ENCODE measurements at places on chromosomes 7 and 10.
A peak's percentile ranks its signal among the peaks of the same experiment; 100 is the strongest.

DNA sequence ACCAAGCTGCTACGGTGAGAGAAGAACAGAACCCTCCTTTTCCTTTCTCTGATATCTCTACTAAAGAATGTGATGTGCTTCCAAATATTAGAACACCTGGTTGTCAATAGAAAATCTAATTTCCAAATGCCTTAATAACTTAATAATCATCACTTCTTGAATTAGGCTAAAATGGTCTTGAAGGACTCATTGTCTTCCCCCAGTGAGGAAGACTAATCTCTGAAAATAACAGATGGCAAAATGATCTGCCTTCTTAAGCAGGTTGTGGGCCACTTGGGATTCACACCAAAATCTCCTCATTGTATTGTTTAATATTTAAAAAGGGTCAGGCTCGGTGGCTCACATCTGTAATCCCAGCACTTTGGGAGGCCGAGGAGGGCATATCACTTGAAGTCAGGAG lies 805.9 kb upstream of the AUTS2 start:
- DNase-seq: no peak

DNA sequence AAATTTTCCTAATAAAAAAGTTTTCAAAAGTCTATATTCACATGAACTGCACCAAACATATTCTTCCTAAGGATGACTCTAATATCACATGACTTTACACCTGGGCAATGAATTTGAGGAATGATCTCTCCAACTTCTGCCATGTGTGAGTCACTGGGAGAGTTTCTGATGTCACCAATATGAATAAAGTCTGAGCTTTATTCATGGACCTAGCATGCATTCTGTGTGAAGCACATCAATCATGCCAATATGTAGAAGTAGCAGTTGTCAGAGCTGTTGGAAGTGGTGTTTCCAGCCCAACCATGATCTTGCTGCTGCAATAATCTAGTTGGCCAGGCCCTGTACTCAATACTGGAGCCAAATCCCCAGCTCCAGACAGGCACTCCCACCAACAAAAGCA lies 91.7 kb upstream of the IFRD1 start:
- no peak for DNase-seq

- no peak for DNase-seq
Measured at GRCh38 chr7:27515933-27516332, 146.8 kb downstream of the HIBADH start.

DNA sequence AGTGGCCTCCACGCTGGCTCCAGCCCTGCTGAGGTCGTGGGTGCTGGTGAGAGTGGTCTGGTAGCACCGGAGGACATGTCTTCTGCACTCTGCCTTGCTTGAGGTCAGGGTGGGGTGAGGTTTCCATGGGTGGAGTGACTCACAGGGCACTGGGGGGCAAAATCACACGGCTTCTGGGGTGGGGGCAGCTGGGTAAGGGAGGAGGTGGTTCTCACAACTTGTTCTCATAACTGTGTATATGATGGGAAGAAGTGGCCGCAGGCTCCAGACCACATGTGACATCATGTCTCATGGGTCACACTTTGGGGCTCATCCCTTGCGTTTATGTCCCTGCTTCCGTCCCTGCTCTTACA lies 884 bp upstream of the PRF1 start:
- DNase-seq: no peak

DNA sequence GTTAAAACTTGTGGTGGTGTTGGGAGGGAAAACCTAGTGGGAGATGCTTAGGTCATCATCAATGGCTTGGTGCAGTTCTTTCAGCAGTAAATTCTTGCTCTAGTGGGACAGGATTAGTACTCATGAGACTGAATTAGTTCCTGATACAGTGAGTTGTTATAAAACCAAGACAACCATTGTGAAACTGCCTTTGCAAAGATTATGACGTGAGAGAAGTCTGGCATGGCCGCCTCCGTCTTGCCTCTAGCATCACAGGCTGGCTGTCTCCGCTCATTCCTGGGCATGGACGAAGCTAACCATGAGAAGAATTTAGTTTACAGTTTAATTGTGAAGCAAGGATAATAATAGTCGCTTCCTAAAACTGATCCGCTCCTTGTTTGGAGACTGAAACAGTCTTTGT lies 186.4 kb downstream of the KIF20B start:
- no peak for DNase-seq

- no peak for DNase-seq
Measured at GRCh38 chr10:34169131-34169530, 646.0 kb downstream of the PARD3 start.

DNA sequence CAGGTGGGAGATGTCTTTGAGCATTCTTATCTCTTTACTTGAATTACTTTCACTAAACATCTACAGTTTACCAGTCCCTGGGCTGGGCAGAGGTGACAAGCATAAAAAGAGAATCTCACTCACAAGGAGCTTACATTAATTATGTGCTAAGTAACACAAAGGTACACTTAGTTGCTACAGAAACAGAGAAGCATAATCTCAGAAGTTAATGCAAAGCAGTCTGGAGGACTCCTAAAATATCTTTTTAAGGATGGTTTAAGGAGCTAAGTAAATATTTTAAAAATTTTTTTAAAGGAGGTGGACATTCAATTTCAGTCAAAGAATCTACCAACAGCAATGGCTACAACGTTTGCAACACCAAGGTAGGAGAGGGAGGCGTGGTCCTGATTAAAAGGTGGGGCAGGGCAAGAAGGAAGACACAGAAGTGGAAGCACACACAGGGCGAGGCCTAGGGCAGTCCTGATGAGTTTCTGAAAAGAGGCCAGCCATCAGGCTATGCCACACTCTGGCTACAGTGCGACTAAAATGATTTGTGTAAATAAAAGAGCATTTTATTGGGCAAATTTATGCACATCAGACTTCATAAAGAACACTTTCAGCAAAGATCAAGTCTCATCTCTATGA lies 5.3 kb downstream of the LARP4B start:
- no peak for DNase-seq

DNA sequence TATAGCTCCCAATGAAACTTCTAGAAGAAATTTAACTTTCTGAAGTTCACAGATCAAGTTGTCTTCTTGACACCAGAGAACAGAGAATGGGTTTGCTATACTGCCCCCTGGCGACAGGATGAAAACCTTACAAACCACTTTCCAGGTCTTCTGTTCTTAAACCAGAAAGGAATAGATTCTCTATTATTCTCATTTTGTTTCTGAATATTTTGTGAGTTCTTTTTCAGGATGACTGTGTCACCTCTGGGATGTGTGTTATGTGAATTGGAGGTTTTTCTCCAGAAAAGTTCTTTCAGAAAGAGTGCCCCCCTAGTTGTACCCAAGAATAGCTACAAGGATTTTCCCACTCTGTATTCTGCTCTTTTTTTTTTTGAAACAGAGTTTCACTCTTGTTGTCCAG lies 6.3 kb downstream of the IFT22 start:
- DNase-seq: peak; percentile 61

GRCh38 chr7:15086131-15086611 lies 183.6 kb upstream of the DGKB start:
- DNase-seq: no peak

GRCh38 chr7:143882604-143883078 lies 19.3 kb downstream of the TCAF1 start:
- peak; percentile 90 for DNase-seq

GRCh38 chr7:22666732-22667131 lies 60.3 kb upstream of the IL6 start:
- no peak for DNase-seq

DNA sequence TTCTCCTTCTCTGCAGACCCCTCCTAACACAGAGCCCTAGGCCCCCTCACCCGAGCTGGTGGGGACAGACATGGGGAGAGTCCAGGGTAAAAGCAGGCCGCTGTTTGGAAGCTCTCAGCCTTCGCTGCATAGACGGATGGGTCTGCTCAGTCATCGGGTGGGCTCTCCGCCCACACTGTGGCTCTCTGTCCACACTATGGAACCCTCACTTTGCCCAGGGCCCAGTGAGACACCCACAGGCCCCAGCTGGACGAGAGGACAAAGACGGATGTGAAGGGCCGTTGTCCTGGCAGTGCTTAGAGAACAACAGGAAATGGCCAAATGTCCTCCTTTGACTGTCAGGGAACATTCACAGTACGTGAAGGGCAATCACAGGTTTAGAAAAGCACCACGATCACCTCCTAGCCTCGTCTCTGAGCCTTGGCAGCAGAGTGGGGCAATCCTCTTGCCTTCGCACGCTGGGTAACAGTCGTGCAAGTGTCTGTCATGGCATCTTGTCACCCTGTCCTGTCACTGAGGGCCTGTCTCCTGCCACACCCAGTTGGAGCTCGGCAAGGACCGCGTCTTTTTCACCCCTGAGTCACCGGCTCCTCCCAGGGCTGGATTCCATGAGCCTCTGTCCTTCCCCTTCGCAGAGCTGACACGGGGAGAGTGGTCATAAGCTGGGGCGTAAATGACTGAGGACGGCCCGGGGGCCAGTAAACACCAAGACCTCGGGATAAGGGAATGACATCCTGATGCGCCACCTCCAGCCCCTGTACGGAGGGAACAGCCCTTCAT lies 80.6 kb downstream of the PRKAG2 start:
- DNase-seq: no peak

DNA sequence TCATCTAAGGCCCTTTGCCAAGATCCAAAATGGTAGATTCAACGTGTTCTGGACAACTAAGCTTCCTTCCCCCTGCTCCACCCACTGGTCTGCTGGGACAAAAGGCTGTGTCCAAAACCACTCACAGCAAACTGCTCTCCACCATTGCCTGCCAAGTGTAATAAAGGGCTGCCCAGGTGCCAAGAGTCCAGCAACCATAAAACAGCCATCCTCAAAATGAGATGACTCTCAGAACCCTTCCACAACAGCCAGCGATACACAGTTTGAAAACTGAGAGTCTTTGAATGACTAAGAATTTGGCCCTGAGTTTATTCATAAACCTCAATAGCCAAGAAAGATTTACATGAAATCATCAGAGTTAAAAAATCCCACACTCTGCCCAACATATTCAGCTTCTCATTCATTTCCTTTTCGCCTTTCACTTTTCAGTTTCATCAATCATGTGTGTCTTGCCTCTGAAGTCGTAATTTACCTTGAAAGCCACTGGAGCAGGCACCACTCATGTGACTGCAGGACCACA lies 658.1 kb upstream of the MGMT start:
- DNase-seq: no peak

DNA sequence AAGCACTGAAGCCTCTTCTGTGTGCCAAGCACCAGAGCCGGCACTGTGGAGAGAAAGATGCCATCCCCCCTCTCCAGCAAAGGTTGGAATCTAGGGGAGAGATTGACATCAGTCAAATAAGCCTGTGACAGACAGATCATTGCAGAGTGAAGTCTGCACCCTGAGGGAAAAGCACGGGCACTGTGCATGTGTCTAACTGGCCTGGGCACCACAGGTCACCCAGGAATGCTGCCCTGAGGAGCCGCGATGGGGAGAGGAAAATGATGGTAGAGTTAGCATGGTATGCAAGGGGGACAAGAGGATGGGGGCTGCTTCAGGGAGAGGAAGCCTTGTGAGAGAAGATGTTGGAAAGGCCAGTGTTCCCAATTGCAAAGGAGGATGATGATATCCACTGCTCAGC lies 261.0 kb downstream of the GRID1 start:
- DNase-seq: no peak

GRCh38 chr10:97574374-97575126 lies 2.0 kb downstream of the ANKRD2 start:
- DNase-seq: peak; percentile 56

- DNase-seq: no peak
Measured at GRCh38 chr10:125145636-125146035, 14.7 kb downstream of the CTBP2 start.

DNA sequence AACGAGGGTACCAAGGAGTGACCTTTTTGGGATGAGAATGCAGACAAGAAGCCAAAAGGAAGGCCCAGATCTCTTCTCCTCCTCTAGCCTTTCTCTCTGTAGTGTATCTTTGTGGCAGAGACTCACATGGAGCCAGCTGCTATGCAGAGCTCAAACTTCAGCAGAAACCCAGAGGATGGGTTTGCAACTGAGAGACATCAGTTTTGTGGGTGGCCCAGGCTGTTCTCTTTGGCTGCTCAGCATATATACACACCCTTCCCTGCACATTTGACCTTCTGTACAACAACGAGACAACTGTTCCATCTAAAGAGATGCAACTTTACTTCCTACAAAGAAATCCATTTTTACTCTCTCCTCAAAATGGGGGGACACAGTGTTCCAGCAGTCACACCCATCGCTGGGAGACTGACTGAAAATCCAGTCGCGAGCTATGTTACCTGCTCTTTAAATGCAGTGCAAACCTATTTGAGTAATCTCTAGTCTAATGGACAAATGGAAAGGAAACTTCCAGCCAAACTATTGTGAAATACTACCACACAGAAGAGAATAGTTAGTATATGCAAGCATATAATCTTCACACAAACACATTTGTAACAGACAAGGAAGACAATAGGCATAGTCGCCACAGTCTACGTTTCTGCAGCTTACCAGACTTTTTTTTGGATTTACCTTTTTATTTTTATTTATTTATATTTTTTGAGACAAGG lies 51.2 kb downstream of the GTF2I start:
- no peak for DNase-seq

DNA sequence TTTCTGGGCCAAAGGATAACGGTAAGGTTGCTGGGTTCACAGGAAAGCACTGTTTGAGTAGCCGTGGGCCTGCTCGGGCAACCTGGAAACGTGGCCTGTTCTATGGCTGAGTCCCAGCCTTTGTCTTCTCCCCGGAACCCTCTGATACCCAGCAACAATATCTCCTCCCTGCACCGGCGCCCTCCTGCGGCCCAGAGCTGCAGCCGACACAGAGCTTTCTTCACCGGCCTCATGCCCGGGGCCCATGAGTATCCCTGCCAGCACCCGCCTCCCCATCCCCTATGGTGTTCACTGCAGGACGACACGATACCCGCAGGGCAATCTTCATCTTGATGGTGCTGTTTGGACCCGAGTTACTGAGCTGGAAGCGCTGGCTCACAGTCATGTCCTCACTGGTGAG lies 38.6 kb upstream of the NCAPG2 start:
- DNase-seq: no peak

GRCh38 chr7:44772867-44773266 lies 23.6 kb upstream of the PPIA start:
- no peak for DNase-seq

DNA sequence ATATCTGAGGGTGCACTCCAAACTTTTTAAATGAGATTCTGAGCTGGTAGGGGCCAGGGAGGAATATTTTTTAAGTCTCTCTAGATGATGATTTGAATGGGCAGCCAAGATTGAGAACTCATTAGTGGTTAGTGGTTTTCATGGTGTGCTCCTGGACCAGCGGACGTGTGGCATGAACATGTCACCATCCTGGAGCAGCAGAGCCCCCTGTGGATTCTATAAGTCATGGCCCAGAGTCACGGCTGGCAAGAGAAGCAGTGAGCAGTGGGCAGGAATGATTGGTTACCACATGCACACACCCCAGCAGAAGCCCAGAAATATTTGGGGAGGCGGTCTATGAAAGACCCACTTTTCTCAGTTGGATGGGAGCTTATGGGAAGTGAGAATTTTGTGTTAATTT lies 21.2 kb upstream of the UCN3 start:
- no peak for DNase-seq

DNA sequence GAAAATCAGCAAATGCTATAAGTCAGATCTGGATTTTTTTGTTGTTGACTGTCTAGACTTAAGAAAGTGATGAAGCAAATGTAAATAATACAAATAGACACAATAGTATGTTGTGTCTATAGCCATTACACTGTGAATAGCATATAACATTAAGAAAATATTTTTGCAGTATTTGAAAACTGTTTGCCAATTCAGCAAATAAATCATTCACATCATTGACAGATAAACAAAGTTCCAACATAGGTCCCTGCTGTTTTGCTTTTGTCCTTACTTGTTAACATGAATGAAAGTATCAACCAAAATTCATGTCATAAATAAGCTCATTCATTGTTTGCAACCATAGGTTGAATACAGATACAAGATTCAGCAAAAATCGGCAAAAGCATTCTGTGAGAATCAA lies 200.5 kb downstream of the KIF20B start:
- DNase-seq: no peak

GRCh38 chr10:34955391-34955790 lies 134.8 kb downstream of the CUL2 start:
- no peak for DNase-seq
